ENCODE measurements at places on chromosomes 16 and 17.

GRCh38 chr16:23089111-23089510 is 60.1 kb downstream of the USP31 start:
- DNase-seq, result no peak
- H3K4me3 ChIP-seq, result no peak overlapping the region
- H3K27ac ChIP-seq, result no peak overlapping the region
- H3K27me3 ChIP-seq, result no peaks in the 10 kb centered on the region
- peaks cover 4% of the 10 kb centered on the region for H3K4me1 ChIP-seq

DNA sequence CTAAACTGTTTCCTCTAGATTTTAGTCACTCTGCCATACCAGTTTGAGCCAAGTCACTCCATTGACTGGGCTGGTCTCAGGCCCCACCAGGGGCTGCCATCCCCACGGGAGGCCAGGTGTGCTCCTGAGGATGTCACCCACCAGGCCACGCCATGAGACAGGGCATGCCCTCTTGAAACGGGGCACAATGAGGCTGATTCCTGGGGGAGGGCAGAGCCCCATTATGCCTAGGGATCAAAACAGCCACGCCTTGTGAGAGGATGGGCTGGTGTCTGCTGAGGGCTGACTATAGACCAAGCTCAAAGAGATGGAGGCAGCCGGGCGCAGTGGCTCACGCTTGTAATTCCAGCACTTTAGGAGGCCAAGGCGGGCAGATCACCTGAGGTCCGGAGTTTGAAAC is 21.5 kb downstream of the GINS2 start:
- H3K4me3 ChIP-seq, result no peak overlapping the region
- H3K27ac ChIP-seq, result no peak overlapping the region
- H3K4me1 ChIP-seq, result no peaks in the 10 kb centered on the region
- no peak for DNase-seq
- peaks cover 99% of the 10 kb centered on the region for H3K36me3 ChIP-seq
- H3K27me3 ChIP-seq, result no peaks in the 10 kb centered on the region

DNA sequence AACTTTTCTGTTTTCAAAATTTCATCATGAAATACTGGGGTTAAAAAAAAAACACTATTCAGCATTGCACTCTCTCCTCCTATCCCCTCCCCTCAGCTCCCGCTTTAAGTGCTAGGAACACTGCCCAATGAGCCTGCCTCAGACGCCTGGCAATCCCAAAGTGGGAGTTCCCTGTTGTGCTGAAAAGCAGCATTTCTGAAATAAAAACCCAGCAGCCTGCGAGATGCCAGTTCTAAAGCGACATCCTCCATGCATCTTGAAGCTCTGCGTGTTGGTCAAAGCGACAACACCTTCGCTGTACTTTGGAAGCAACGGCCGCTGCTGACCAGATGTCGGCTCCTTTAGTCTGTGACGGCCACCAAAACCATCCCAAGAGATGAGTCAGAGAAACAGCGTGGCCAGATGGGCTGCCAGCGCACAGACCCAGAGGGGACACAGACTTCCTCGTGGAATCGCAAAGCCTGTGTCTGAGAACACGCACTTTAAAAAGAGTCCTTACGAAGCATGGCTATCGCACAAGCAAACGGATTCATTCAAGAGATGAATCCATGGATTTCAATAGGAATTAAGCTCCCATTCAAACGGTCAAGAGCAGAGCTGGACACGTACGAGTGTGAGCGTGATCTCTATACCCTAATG is 32.8 kb downstream of the FBXO31 start:
- H3K27ac ChIP-seq, result no peak overlapping the region
- no peak for DNase-seq
- H3K4me3 ChIP-seq, result no peak overlapping the region

- no peaks in the 10 kb centered on the region for H3K36me3 ChIP-seq
- no peaks in the 10 kb centered on the region for H3K4me1 ChIP-seq
- H3K27ac ChIP-seq, result no peak overlapping the region
These were observed 36.9 kb upstream of the C17orf78 start for GRCh38 chr17:37338847-37339246.

DNA sequence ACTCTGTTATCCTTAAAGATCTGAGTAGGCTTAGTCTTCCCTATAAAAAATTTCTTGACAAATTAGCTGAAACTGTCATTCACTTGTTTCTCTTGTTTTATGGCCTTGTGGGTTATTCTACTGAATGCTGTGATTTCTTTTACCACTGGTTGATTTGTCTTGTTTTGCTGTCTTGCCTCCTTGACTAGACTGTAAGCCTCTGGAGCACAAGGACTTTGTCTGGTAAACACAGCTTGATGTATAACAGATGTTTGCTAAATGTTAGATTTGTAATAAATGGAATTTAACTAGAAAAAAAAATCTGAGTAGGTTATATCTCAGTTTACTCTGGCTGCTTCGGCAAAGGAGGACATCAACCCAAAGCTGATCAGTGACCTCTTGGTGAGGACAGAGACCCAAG is 21.6 kb downstream of the VAC14 start:
- H3K36me3 ChIP-seq, result peaks cover 65% of the 10 kb centered on the region
- no peak overlapping the region for H3K27ac ChIP-seq
- no peak overlapping the region for H3K4me3 ChIP-seq
- DNase-seq, result no peak
- H3K27me3 ChIP-seq, result no peaks in the 10 kb centered on the region

DNA sequence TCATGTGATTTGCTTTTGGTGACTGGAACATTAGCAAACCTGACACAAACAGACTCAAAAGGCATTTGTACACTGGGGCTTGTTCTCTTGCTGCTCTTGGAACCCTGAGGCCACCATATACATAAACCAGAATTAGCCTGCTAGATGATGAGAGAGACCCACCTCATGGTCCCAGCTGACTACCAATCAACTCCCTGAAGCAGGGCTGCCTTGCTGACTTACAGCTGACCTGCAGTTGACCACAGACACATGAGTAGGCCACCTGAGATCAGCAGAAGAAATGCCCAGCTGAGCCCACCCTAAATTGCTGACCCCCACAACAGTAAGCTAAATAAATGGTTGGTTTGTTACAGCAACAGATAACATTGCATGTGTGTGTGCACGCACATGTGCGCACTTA is 28.7 kb downstream of the BRIP1 start:
- H3K36me3 ChIP-seq, result no peaks in the 10 kb centered on the region
- H3K27me3 ChIP-seq, result no peaks in the 10 kb centered on the region
- H3K4me1 ChIP-seq, result no peaks in the 10 kb centered on the region
- no peak overlapping the region for H3K4me3 ChIP-seq

All from heart left ventricle (tissue), 16 donors.